Left renal pelvis (tissue), 4 donors: ENCODE measurements at places on chromosomes 6 and 20. TPM values are rescaled to one million over a fixed set of nuclear protein-coding genes. Genes with fewer than 3 reads are reported as not detected.

Gene PRDM13
- polyA plus RNA-seq: not detected

DNA sequence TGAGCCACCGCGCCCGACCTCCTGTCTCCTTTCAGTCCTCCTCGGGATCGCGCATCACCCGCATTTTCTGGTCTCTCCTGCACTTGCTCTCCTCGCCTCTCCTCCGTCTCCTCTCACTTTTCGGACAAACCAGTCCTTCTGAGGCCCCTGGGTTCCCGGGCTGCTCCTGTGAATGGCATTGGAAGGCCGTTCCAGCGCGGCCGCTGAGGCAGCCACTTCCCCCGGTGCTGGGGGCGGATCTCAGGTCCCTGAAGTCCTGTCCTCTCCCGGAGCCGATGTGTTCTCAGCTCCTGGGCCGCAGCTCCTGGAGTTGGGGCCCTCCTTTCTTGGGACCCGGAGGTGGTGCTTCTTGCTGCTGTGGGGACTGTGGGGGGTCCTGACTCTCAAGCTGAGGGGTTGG lies 803 bp downstream of the MICB start:
- no peak for DNase-seq

DNA sequence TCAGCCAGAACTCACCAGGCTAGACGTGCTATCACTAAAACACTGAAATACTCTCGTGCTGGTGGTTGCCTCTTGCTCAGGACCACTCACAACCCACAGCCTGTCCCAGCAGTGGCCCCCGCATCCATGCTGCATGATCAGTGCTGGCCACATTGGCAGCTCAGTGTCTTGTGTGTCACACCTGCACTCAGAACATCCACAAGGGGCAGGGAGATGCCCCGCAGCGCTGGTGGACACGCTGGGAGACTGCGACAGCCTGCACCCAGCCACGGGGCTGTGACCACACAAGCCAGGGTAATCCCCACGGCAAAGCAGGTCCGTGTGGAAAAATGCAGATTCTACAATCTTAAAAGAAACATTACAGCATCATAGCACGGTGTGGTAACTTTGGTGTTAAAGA lies 23.9 kb upstream of the APMAP start:
- no peak for DNase-seq

DNA sequence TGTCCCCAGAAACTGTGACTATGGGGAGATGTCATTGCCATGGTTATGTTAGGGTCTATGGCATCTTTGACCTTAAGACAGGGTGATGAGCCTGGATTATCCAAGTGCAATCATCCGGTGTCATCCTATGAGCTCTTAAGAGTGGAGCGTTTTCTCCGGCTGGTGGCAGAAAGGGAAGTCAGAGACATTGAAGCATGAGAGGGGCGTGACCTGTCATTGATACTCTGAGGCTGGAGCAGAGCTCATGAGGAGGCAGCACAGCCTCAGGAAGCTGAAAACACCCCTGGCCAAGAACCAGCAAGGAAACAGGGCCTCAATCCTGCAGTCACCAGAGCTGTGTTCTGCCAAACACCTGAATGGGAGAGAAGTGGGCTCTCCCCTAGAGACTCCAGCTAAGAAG lies 59.6 kb downstream of the ANKRD60 start:
- DNase-seq: no peak

- DNase-seq: no peak
Measured at GRCh38 chr20:23090147-23090546, 4.0 kb upstream of the CD93 start.
